ENCODE measurements at places on chromosomes 1 and 21. TPM values are rescaled to one million over a fixed set of nuclear protein-coding genes. Genes with fewer than 3 reads are reported as not detected.

DNA sequence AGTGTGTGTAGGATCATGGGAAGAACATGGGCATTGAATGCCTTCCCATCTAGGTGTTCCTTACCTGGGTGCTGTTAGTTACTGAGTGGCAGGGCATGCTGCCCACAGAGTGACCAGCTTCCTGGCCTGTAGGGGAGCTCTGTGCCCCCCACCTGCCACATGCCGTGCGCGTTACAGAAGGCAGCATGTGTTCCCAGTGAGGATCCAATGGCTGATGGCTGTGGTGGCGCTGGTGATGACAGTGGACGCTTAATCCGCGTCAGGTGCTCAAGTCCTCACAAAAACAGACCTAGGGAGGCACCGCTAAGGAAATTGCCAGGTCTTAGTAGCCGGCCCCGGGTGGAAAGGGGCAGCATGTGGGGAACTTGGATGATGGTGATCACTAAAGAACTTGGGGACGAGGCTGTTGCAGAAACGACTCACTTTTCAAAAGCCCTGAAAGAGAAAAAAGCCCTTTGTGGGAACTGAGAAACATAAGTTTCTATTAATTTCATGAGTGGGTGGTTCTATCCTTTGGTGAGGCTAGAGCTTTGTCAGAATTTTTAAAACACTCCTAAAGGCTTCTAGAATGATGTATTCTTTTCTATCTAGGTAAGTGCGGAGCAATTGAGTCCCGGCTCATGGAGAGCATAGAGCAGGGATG is 93.2 kb downstream of the PRDM2 start:
- no peak for DNase-seq

DNA sequence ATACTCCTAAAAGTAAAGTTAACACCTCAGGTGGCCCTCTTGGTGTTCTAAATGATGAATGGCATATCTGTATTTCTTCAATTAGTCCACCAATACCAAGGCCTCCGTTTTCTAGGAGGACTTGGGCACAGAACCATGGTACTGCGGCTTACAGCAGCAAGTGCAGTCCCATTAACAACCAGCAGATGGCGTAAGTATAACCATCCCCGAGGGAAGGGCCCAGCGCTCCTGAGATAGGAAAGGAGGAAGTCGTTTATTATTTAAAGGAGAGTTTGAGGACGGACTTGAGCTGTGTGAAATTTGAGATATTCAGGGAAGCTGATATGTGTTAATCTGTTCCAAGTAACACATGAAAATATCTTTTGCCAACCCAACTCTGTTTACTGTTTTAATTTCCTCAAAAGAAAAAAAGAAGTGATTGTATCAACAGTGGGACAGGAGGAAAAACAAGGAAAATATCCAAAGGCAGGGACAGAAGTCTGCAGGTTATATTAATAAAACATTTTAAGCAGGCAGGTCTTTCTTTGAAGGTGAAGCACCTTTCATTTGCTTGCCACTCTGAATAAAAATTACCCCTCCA is 37.7 kb upstream of the KCNJ15 start:
- DNase-seq = peak; percentile 66

DNA sequence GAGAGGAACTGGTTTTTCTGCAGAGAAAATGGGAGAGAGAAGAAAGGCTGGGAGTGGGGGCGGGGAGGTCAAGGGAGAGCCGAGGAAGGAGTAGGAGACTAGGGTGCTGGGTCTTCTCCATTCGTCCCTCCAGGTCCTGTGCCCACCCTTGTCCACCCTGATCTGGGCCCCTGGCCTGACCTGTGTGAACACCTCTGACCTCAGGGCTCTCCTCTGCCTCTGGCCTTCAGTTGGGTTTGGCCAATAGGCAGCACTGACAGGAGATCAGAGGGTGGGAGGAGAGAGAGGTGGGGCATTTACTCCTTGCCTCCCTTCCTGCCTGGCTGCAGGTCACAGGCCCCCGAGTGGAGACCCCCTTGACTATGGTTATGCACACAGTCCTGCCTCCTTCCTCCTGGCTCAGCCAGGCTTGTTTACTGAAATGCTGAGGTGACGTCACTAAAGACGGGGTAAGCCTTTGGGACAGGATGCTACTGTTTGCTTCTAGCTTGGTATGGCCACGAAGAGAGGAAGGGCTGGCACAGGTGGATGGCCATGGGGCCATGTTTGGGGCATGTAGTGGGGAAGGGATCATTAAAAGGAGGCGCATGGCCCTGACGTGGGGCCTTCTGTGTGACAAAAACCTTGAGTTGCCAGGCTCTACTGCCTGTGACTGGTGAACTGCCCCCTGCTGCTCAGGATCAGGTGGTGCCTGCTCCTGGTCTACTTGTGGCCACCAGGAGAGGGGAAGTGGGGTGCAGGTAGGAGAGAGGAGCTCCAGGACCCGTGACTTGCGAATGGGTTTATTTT is 248.7 kb upstream of the CSF3R start:
- no peak for DNase-seq

The KLF17 gene
- polyA plus RNA-seq = not detected

The S100A3 gene
- 1.2 TPM for polyA plus RNA-seq

Data from hindlimb muscle (tissue), 1 donor.